ENCODE measurements at places on chromosomes 6 and 20.

GRCh38 chr6:33905071-33905609 lies 101.3 kb upstream of the MLN start:
- no peak for DNase-seq

- DNase-seq: no peak
These were observed 1.9 kb downstream of the MAPK14 start for GRCh38 chr6:36029464-36029863.

DNA sequence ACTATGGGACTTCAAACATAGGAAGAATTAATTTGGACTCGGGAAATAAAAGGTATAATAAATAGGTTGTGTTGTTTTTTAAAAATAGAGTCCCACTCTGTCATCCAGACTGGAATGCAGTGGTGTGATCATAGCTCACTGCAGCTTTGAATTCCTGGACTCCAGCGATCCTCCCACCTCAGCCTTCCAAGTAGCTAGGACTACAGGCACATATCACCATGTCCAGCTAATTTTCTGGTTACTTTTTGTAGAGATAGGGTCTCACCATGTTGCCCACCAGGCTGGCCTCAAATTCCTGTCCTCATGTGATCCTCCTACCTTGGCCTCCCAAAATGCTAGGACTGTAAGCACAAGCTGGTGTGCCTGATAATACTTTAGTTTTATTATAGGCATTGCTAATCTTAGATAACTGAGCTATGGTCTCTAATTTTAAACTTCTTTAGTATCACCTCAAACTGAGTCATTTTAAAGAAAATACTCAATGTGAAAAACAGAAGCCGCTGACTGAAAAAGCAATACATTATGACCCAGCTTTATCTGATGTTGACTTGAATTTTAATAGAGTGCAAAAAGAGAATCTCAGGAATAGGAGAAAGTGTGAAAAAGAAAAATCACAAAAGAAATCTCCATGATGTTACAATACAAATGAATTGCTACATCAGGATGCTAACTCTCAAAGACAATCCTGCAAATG lies 251.0 kb downstream of the RNGTT start:
- DNase-seq: no peak

DNA sequence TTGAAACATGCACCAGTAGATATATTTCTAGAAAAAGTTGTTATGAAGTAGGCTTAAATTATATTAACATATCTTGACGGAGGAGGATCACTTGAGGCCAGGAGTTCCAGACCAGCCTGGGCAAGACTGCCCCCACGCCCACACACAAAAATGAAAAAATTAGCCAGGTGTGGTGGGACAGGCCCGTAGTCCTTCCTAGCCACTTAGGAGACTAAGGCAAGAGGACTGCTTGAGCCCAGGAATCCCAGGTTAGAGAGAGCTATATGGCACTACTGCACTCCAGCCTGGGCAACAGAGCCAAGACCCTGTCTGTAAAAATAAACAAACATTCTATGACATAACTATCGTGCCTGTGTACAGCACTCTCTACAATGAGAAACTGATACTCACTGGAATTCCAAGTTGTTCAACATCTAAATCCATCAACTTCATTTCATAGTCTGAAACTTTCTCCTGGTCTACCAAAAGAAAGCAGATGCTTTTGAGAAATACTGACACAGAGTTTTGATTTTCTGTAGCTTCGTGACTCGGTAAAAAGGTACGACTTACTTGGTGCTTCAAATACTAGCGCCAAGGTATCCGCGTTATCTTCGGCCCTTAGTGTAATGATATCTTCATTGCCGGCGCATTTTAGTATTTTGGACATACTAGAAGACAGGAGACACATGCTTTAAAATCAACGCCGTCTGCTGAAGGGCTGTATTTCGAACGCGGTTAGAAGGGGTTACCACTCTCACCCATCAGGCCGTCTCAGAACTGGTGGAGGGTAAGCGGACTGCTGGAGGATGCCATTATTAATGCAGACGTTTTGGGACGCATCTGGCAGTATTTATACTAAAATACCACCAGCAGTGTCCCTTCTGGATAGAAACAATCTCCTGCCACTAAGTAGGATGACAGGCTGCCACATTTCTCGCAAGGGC lies 1.3 kb downstream of the PCNA start:
- DNase-seq: no peak

DNA sequence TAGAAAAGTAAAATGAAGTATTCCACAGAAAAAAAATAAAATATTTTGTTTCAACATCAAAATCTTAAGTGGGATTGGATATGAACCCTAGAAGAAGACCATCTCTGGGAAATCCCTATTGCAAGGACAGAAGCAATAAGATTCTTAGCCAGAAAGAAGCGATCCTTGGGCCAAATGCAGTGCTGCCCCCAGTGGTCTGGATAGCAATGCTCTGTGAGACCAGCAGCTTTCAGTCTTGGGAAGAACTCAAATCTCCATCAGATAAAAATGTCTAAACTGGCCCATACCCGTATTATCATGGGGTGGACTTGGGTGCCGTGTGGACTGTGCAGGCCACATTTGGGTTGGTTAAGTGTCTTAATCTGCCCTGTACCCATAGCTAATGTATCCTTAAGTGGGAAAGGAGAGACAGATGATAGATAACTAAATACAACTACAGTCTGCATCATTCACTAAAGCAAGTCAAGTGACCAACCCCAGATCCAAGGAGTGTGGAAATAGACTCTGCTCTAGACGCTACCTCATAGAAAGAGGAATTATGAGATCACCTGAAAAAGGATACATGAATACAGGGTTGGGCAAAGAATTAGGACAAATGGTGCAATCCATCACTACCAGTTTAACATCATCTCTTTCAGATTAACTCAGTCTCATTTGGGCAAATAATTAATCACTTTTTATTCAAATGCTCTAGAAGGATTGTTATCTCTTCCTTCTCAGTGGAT lies 38.9 kb upstream of the SNAP25 start:
- no peak for DNase-seq

GRCh38 chr6:53932516-53932915 lies 137.7 kb downstream of the LRRC1 start:
- no peak for DNase-seq

- no peak for DNase-seq
These were observed 502.8 kb upstream of the MARCKS start for GRCh38 chr6:113354204-113354895.

- peak; percentile 35 for DNase-seq
These were observed 46.8 kb downstream of the PYGB start for GRCh38 chr20:25294459-25295385.

DNA sequence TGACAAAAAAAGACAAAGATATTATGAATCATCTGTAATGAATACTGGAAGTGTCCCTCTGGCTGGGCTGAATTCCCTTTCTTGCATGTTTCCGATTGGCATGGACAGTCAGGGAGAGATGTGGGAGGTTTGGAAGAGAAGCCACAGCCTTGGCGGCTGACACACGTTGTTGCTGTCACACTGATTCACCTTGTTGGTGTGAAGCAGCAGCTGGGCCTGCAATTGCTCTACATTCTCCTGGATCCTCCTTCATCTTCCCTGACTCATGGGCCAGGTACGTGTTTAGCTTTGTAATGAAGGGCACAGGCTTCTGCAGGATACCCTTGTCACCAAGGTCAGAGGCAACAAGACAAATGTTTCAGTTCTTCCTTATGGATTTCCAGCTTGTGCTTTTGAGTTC lies 13.4 kb upstream of the SMIM8 start:
- no peak for DNase-seq

DNA sequence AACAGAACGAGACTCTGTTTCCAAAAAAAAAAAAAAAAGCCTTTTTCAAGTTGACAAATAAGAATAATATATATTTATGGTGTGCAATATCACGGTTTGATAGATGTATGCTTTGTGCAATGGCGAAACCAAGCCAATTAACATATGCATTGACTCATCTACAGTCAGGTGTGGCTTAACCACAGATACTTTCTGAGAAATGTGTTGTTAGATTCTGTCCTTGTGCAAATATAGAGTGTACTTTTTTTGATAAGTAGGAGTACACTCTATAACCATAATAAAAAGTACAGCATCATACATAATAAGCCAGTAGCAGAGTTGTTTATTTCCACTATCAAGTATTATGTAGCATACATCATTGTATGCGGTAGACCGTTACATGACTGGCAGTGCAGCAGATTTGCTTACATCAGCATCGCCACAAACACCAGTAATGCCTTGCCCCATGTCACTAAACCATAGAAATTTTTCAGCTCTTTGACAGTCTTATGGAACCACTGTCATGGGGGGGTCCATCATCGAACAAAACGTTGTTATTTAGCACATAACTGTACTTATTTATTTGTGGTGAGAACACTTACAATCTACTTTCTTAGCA lies 59.2 kb downstream of the TMEM170B start:
- no peak for DNase-seq

GRCh38 chr20:22984606-22985005 lies 50.5 kb upstream of the SSTR4 start:
- no peak for DNase-seq

GRCh38 chr6:21151119-21151518 lies 442.4 kb upstream of the SOX4 start:
- no peak for DNase-seq

- no peak for DNase-seq
These were observed 198.6 kb downstream of the DTNBP1 start for GRCh38 chr6:15464211-15464725.

- no peak for DNase-seq
These were observed 32.3 kb upstream of the ALDH8A1 start for GRCh38 chr6:134982161-134982560.

DNA sequence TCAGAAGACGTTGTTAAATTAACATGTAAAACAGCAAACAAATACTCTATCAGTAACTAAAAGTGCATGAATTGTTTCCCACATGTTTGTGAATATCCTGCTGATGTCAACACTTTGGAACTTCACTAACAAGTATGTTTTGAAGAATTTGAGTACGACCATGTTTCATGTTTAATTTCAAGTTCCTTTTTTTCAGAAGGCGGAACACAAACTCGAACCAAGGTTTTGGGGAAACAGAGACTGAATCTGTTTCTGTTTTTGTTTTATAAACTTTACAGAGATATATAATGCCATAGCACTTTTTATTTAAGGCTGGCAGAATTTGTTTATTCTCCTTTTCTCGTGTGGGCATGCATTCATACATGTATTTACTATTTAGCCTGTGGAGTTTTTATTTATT lies 509.3 kb upstream of the CITED2 start:
- DNase-seq: no peak

DNA sequence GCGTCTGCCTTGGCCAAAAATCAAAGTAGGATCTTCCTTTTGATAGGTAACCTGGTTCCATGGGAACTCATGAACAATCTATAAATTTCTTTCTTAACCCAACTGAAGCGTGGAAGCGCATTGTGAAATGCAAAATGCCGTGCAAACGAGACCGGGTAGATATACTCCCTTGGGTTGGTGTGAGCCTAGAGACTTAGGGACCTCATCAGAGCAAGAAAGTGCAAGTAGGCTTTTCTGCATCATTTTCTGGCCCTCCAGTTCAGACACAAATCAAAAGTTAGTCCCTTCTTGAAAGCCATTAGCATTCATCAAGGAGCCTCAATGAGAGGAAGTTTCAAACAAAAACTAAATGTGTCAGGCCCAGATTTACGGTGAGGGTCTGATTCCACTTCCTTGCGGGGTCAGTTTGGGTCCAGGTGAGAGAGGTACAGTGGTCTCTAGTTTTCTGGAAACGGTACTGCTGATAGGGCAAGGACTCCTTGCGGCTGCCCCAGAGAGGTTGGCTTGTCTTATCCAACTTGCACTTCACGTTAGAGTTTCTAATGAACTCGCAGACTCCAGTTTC lies 5.3 kb upstream of the ZNF184 start:
- no peak for DNase-seq

- no peak for DNase-seq
These were observed 74.6 kb upstream of the RNF24 start for GRCh38 chr20:4089756-4090487.

All from hypothalamus (tissue), 51 donors.